ENCODE measurements at places on chromosomes 6 and 20.

GRCh38 chr20:37270576-37271420 is 9.2 kb upstream of the GHRH start:
- no peak for DNase-seq

GRCh38 chr20:61082720-61083119 is 169.3 kb upstream of the CDH4 start:
- DNase-seq = no peak

DNA sequence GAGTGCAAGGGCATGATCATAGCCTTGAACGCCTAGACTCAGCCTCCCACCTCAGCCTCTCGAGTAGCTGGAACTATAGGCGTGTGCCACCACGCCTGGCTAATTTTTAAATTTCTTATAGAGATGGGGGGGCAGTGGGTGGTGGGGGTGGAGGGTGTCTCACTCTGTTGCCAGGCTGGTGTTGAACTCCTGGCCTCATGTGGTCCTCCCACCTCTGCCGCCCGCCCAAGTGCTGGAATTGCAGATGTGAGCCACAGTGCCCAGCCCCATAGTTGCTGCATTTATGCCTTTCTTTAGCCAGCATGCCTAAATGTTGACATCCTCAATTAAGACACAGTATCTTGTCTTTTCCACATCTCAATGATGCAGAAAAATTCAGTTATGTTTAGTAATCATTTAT is 171.1 kb downstream of the ARID1B start:
- no peak for DNase-seq

DNA sequence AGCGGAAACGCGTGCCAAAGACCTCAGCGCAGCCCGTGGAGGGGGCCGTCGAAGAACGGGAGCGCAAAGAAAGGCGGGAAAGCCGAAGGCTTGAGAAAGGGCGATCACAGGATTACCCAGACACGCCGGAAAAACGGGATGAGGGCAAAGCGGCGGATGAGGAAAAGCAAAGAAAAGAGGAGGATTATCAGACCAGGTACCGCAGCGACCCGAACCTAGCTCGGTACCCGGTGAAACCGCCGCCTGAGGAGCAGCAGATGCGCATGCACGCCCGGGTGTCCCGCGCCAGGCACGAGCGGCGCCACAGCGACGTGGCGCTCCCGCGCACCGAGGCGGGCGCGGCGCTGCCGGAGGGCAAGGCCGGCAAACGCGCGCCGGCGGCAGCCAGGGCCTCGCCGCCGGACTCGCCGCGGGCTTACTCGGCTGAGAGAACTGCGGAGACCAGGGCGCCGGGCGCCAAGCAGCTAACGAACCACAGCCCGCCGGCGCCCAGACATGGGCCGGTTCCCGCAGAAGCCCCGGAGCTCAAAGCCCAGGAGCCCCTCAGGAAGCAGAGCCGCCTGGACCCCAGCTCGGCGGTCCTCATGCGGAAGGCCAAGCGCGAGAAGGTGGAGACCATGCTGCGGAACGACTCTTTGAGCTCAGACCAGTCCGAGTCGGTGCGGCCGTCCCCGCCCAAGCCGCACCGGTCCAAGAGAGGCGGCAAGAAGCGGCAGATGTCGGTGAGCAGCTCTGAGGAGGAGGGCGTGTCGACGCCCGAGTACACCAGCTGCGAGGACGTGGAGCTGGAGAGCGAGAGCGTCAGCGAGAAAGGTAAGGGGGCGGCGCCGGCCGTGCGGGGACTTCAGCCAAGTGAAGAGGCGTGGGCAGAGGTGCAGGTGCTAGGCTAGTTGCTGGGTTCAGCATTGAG is 296.2 kb downstream of the RIMS1 start:
- no peak for DNase-seq

DNA sequence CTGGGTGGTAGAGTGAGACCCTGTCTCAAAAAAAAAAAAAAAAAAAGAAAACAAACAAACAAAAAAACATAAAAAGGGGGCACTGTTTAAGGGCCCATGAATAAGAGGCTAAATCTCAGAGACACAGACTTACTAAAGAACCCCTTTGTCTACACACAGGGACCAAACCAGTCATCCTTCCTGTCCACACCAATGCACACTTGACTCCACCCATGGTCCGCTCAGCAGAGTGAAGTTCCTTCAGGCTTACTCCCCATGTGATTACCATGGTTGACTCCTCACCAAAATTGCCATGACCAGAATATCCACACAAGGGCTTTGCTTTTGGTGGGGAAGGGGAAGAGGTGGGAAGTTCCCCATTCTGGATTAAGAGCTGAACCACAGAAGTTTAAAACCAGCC is 19.4 kb upstream of the REPS1 start:
- DNase-seq = no peak

DNA sequence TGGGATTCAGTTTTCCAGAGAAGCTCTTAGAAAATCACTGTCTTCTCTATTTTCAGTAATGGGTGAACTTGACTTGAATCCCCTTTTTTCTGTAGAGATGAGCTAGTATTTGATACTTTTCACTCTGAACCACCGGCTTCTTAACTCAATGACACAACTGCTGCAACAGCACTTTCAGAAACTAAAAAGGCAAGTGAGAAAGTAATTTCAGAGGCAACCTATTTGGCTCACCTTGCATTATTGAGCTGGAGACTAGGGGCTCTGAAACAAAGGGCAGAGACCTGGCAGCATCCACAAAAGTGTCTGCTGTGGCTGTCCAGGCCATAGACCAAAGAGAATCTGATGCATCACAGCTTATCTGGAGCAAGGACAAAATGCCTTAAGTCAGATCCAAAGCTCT is 289.8 kb upstream of the IRAK1BP1 start:
- DNase-seq = no peak

GRCh38 chr6:101879782-101880181 is 486.3 kb downstream of the GRIK2 start:
- DNase-seq = no peak

GRCh38 chr6:150312395-150312794 is 56.4 kb upstream of the IYD start:
- DNase-seq = no peak

DNA sequence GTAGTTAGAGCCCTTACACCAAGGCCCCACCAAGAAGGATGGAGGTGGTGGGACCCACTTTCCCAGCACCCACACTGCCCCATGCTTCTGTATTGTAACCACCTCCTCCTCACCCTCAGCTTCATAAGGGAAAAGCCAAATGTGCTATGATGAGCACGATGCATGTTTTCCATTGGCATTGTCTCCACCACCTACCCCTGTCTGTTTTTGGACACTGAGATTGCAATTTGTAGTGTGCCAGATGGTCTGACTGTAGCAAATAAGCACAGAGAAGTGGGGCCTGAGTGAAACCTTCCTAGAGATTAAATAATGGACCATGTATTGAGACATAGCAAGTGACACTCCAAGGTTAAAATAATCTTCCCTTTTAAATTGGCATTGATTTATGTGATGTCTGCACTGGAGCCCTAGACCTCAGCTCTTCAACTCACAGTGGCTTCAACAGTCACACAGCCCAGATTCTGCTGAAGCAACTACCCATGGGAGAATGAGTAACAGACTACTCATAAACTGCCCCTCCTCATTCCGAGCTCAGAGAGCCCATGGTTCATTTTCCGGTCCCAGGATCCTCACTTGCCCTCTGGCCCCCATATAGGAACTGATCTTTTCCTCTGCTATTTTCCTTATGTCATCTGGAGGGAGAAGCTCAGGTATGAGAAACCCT is 177.9 kb downstream of the COL9A1 start:
- no peak for DNase-seq

DNA sequence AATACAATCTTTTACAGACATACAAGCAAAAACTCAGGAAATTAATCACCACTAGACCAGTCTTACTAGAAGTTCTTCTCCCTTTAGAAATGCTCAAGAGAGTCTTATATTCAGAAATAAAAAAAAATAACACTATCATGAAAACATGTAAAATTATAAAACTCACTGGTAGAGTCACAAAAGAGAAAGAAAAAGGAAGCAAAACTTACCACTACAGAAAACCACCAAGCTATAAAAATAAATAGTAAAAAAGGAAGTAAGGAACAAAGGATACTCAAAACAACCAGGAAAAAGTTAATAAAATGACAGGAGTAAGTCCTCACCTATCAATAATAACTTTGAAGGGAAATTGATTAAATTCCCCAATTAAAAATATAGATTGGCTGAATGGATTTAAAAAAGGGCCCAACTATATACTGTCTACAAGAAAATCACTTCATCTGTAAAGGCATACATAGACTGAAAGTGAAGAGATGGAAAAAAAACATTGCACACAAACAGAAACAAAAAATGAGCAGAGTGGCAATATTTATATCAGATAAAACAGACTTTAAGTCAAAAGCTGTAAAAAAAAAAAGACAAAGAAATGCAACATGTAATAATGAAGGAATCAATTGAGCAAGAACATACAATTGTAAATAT is 489.5 kb downstream of the KIF16B start:
- no peak for DNase-seq

GRCh38 chr20:37526238-37526838 is 1.3 kb downstream of the BLCAP start:
- DNase-seq = no peak

DNA sequence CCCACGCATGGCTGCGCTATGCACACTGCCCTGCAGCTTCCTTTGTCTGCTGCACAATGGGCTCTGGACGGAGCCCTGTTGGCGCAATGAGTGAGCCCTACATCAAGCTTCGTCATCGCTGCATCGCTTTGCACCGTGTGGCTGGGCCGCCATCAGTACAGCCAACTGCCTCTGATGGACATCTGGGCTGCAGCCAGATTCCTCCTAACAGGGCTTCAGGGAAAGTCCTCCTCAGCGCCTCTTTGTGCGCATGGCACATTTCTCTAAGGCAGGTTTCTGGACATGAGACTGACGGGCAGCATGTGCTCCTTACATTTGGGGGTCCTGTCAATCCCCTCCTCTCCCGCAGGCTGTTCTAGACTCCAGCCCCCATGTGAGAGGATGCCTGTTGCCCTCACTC is 29.7 kb upstream of the ANGPT4 start:
- no peak for DNase-seq

DNA sequence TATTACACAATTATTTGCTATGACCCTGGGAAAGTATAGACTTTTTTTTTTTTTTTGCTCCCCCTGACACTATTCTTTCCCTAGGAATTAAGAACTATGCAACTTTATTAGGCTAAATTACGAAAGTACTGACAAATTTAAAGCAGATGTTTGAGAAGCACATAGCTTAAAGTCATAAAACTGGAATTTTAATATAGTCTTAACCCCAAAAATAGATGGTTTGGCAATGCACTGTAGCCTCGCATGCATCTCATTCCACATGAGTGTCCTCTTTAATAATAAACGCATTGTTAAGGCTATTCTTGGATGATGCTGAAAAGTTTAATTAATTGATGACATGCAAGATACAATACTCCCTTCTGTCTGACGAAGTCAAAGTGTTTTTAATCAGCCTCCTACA is 49.3 kb downstream of the TBC1D7 start:
- DNase-seq = no peak

DNA sequence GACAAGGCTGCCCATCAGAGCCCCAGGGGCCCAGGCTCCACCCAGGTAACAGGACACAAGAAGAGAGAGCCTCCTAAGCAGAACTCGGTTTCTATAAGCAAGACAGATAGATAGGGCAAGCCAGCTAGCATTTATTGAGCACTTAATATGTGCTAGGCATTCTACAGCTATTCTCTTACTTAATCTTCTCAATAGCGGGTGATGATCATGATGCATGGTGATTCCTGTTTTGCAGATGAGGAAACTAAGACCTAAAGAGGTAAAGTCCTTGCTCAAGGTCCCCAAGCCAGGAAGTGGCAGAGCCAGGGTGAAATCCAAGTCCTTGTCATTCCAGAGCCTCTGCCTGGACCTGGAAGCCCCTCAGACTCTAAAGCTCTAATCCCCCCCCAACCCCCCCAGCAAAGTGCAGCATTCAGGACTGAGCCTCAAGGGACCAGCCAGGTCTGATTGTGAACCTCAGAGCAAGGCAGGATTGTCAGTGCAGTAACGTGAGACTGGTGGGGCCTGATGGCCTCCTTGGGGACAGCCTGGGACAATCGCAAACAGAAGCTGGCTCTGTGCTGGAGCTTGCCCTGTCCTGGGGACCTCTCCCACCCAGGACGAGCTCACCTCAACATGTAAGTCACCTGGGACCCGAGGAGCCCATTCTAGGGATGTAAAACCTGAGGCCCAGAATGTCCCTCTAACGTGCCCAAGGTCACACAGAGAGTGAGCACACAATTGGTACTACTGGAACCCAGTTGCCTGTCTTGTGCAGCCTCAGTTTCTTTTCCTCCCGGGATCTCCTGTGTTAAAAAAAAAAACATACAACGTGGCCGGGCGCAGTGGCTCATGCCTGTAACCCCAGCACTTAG is 48.4 kb upstream of the PTGIS start:
- DNase-seq = no peak

DNA sequence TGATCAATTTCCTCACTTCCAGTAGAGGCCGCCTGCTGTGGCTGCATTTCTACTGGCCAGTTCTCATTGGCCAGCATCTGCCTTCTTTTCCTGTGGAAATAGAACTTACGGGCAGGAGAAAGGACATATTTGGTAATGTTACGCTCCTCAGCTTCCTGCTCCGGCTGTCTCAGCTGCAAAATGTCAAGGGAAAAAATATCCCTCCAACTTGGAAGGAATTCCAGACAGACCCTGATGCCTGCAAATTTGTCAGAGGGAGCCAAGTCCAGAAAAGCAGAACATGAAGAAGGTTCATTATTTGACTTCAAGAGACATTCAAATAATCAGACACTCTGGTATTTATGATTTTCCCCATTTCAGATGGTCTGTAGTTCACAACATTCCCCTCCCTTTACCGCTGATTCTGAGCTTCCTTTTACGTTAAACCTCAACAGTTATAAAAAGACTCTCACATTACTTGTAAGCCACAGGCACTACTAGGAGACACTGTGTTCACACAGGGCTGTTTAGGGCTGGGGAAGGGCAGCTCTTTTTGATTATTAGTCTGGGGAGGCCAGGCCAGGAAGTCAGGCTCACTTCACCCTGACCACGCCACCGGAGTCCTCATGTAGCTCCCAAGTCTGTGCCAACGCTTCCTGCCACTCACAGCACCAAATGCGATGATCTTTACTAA is 179.6 kb upstream of the CCN2 start:
- no peak for DNase-seq

GRCh38 chr20:53080969-53081871 is 109.1 kb downstream of the TSHZ2 start:
- no peak for DNase-seq

- DNase-seq = no peak
These were observed 232.3 kb downstream of the COL12A1 start for GRCh38 chr6:74973591-74973990.

DNA sequence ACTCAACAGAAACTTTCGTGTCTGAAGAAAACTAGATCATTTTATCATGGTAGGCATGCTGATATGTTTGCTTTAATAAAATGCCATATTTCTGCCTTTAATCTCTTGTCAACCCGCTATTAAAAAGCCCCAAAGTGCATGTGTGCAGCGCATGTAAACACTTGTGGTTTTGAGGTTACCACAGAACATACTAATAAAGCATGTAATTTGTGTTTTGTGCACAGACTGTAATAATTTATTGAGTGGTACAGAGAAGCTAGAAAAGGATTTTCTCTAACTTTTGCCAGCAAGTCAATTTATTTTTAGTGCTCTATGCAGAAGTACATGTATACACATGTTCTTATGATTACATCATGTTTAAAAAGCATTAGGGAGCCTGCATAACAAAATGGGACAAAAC is 349.9 kb upstream of the SLC35B3 start:
- no peak for DNase-seq

- DNase-seq = peak; percentile 52
These were observed 48.9 kb downstream of the NOL4L start for GRCh38 chr20:32535953-32536823.
